ENCODE measurements at places on chromosomes 4 and X.

GRCh38 chr4:30443289-30443688 is 276.9 kb upstream of the PCDH7 start:
- DNase-seq, result no peak

DNA sequence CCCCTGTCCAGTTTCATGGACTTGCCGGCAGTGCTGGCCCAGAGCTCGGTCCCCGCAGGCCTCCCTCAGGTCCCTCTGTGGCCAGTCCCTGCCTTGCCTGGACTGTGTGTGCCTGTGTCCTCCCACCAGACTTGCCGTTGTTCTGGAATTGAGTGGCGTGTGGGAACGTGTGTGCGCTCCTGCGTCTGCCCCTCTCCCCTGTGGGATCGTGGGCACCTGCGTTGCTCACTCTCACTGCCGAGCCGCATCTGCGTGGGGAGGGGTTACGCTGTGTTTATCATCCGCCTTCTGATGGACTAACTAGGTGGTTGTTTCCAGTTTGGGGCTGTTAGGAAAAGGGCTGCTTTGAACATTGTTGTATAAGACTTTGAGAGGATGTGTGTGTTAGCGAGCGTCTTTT is 21.2 kb downstream of the PCGF3 start:
- no peak for DNase-seq

- DNase-seq, result peak; percentile 5
Observed at GRCh38 chr4:121597346-121597934, 99.3 kb downstream of the ANXA5 start.

DNA sequence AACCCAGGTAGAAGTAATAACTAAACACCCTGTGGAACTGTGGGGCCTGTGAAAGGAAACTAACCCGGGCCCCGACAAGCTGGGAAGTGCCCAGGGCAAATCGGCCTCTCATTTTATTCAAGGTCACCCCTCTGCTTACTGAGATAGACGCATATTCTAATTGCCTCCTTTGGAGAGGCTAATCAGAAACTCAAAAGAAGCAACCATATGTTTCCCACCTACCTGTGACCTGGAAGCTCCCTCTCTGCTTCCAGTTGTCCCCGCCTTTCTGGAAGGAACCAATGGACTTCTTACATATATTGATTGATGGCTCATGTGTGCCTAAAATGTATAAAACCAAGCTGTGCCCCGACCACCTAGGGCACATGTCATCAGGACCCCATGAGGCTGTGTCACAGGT is 23.1 kb upstream of the DHRSX start:
- no peak for DNase-seq

- no peak for DNase-seq
Observed at GRCh38 chrX:8731559-8732395, at the start of gene ANOS1. TSS of gene ANOS1 (minus strand) at chrX:8732137. CDS start at chrX:8732036, 101 bp downstream.

DNA sequence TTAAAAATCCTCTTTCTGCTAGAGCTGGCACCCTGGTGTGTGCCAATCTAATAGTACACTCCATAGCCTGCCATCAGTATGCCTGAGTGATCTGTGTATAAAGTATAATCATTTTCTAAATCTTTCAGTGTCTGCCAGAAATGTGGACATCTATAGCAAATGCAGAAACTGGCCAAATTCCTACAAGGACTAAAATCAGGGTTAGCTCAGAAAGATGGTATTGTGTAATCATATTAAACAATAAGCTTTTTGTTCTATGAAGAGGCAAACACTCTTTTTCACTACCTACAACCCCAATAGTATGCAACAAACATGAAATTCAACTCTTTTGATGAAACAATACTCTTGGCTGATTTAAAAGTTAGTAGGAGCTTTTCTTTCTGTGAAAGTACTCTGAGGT is 7.7 kb upstream of the TXLNG start:
- DNase-seq, result no peak

DNA sequence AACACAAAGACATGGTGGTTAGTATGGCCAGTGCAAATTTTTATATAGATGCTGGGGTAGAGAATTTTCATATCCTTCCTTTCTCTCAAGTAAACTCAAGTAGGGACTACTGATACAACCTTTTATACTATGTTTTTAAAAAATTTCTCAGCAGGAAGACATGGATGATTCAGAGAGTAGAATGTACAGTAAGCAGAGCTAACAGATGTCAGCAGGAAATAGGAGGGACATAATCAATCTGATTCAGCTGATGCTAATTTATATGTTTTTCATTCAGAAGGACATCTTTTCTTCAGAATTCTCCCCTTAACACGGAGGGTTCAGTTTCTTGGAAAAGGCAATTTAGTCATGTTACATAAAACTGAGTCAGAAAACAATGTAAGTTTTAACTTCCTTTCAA is 95.4 kb downstream of the GRIA2 start:
- DNase-seq, result no peak

DNA sequence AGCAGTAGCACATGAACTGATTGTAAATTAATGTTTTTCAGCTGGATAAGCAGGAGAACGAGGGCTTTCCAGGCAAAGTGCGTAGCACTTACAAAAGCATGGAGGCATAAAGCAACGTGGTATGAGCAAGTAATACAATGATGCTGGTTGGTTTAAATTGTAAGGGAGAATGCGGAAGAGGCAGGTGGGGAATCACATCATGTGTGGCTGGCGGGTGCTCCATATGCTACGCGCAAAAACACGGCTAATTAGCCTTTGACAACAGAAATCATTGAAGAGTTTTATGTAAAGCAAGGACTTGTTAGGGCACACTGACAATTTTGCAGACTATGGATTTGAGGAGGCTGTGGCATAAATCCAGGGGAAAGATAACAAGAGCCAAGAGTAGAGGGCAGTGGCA is 14.6 kb downstream of the SYTL4 start:
- no peak for DNase-seq

- no peak for DNase-seq
Observed at GRCh38 chr4:86948276-86948675, 13.5 kb downstream of the AFF1 start.

GRCh38 chrX:137362583-137362982 is 203.3 kb upstream of the ZIC3 start:
- no peak for DNase-seq

DNA sequence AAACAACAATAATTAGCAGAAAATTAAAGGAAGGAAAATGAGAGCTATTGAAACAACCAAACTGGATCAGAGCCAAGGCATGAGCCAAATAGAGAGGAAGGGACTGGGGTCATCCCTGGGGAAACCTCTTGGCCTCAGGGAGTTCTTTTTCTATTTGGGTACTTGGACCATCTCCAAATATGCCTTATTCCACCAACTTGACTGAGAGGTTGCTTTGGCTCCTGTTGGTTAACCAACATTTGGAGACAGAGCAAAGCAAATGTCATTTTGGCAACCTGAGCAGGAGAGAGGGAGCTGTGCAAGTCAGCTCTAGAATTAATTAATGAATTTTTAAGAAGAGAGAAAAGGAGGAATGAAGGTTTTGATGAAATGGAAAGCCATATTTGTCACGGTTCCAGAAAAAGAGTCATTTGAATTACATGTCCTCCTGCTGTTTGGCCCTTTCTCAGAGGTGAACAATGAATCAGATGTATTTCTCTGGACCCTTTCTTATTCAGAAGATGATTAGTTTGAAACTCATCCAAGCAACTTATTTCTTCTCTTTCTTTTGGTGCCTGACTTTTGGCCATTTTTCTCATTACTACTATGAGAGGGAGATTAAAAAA is 119.1 kb downstream of the CNKSR2 start:
- DNase-seq, result no peak

GRCh38 chrX:109848461-109849050 is 115.5 kb upstream of the ACSL4 start:
- no peak for DNase-seq

- DNase-seq, result no peak
Observed at GRCh38 chr4:57378766-57379165, 268.6 kb upstream of the IGFBP7 start.

DNA sequence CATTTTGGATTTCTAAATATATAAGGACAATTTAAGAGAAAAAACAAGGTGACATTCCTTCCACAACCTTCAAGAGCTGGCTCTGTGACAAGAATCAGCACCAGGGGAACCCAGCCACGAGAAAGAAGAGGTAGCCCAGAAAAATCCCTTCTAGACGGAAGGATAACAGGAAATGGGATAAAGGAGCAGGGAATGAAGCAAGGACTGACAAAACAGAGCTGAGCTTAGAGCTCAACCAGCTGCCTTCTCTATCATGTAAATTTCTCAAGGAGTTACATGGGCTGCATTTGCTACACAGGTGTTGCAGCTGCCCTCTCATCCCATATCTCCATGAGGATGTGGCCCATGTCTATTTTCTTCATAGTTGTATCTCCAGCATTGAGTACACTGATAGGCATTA is 154.2 kb upstream of the PRDX4 start:
- no peak for DNase-seq

DNA sequence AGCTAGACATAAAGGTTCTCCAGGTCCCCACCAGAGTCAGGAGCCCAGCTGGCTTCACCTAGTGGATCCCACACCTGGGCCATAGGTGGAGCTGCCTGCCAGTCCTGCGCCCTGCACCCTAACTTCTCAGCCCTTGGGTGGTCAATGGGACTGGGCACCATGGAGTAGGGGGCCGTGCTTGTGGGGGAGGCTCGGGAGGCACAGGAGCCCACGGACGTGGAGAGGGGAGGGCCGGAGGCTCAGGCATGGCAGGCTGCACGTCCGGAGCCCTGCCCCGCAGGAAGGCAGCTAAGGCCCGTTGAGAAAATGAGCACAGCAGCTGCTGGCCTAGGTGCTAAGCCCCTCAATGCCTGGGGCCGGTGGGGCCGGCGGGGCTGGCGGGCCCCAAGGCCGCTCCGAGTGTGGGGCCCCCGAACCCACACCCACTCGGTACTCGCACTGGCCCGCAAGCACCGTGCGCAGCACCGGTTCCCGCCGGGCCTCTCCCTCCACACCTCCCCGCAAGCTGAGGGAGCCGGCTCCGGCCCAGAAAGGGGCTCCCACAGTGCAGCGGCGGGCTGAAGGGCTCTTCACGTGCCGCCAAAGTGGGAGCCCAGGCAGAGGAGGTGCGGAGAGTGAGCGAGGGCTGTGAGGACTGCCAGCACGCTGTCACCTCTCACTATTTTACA is 291.1 kb downstream of the KLHL4 start:
- no peak for DNase-seq

DNA sequence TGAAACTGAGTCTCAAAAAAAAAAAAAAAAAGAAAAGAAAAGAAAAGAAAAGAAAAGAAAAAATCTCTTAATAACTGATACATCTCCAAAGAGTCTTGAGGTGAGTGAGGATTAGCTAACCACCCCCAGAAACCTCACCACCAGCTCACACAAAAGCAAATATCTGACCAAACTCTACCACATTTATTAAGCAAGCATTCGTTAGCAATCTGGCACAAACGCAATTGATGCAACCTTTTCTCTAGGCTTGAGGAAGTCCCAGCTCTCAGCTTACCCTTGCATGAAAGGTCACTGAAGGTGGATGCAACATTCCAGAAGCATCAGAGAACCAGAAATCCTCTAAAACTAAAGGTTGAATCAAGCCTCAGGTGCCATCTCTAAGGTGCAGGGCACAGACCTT is 231.9 kb upstream of the BCOR start:
- DNase-seq, result no peak

DNA sequence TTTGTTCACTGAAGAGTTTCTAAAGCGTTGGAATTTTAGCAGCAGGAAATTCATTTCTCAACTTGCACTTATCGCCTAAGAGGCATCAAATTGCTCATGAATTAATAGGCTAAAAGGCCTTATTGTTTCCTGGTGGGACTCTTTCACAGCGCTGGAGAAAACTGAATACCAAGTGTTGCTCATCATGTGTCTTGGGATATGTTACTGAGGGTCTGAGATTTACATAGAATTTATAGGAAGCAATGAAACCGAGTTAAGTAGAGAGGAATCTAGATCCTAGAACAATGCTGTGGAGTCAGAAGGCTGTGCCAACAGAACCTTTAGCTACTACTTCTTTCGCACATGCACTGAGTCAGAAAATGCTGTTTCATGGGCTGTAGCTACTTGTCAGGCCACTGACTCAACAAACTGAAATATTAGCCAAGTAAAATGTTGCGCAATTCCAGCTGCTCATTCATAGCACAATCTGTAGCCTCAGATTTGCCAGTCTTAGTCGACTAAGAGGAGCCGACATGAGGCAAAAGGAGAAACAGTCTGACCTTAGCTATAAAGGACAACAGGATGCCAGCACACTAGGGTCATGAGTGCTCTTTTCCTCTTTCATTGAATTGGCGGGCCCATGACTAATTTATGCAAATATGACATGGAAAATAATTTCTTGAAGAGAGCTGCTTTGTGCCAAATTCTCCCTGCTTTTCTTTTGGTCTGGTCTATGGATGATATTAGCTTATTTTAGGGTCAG is 35.9 kb upstream of the CXCL8 start:
- DNase-seq, result no peak

GRCh38 chrX:6227935-6228334 is 732 bp downstream of the NLGN4X start:
- DNase-seq, result no peak

DNA sequence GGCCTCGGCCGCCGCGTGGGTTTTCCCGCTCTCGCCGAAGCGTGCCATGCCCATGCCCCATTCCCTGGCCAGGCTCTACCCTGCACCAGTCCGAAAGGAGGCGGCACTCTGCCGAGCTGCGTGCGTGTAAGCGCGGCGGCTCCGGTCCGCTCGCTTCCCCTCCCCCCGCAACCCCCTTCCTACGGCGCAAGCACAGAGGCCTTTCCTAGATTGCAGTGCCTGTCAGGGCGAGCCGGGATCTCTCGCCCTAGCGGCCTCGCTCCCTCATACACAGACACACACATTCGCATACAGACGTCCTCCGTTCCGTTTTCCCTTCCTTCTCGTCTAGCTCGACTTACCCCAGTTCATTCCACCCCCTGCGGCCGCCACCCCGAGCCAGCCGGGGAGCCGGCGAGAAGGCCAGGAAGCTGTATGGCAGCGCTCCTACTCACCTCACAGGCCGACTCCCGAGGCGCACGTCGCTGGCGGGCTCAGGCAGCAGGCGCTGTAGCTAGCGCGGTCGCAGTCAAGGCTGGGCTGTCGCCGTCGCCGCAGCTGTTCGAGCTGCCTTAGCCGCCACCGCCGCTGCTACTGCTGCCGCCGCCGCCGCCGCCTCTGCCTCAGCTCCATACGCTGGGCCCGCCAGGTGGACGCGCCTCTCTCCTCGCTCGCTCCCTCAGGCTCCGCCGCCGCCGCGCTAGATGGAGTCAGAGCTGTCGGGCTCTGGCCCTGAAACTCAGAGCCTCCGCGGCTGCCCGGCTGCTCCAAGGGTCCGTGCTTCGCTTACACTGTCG is 615 bp downstream of the NEXMIF start:
- DNase-seq, result peak; percentile 12

DNA sequence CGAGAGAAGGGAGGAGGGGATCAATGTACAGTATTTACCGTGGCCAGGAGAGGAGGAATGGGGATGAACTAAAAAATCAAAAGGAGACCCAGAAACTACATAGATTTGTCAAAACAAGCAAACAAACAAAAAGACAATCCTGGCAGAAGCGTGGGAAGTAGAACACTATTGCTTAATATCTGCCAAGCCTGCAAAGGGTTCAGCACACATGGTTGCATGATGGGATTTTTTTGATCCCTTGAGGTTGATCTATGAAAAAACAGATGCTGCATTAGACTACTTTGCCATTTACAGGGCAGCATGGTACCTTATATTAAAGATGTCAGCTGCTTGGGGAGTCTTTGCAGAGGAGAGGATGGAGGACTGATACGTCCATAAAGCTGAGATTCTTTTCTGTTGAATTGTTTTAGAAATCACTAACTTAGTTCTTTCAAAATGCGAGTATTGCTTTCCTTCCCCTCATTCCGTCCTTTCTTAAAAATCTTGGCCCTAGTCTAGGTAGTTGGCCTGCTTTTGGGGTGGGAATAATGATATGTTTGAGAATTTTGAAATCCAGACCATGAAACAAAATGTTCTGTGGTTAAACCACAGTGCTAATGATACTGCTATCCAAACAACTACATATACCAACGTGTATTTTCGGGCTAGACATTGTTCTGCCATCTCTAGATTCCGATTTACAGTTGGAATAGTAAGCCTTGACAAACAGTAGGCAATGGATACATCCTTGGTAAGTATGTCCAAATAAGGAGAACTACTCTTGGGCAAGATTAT is 39.6 kb upstream of the TMEM150C start:
- no peak for DNase-seq
